Hypothalamus (tissue), 51 donors: ENCODE measurements at places on chromosomes 7 and 10.

DNA sequence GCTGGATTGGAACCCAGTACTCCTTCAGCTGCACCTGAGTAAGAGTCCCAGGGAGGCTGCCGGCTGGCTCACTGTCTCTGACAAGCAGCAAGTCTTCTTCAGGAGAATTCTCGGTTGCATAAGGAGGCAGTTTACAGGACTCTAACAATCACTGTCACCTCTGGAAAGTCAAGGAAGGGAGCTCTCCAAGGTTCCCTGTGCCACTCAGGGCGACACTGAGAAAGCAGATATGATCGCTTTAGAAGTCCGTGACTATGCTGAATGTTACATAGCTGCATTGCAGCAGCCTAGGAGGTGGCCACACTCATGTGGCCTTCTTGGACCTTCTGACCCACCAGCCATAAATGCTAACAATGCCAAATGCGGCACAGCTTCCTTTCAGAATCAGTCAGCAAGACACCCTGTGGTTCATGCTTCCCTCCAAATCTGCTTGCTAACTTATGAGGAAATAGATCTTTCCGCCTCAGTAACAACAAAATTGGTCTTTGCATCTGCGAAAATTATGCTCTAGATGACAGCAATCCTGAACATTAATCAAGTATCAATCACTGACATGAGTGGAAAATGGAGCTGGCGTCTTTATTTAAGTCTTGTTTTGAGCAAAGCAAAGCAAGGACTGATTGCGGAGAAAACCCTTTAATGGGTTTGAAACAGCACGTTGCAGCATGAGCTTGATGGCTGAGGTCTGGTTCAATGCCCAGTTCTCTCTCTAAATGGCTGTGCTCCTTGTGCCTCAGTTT lies 132.9 kb downstream of the ATXN7L1 start:
- DNase-seq, result no peak

DNA sequence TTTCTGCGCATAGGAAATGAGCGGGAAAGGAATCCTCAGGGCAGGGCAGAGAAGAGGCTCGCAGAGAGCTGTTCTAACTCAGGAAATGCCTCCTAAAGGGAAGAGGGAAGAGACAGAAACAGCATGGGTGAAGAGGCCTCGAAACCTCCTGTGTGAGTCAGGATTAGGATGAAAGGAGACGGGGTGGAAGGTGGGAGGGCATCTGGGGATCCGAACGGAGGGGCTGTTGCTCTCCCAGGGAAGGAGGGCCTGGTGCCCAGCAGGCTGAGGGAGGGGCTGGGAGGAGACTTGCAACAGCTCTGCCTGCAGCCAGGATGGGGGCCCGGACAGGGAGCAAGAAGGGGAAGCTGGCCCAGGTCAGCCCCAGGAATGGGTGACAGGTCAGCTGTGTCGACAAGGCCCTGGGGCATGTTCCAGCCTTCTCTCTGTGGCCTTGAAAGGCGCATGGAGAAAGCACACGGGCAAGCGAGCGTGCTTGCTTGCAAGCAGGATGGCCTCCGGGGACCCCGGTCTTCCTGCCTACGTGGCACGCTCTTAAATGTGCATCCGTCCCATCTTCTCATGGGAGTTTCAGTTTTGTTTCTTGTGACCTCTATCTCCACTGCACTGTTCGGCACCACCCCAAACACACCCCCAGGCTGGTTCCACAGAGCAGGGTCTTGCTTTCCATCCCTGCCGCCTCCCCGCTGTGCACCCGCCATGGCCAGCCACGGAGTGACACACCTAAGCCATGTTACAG lies 63.5 kb downstream of the HIPK2 start:
- DNase-seq, result no peak

GRCh38 chr7:150398108-150398964 lies 19.2 kb downstream of the ZNF775 start:
- DNase-seq, result no peak

DNA sequence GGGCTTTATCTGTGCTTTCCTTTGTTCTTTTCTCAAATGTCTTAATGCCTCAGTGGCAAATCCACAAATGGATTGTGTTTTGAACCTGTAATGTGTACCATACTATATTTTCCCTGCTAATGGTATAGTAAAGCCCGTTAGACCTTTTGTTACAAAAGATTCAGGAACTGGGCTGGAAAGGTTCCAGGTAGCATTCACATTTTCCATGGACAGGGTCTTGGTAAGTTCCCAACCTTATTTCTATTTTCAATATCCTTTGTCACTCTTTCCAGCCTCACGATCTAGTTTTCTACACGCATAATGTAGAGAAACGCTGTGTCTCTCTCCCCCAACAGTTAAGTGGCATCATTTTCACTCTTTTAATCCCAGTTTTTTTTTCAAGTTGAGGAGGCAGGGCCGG lies 153.0 kb downstream of the PLCE1 start:
- no peak for DNase-seq

DNA sequence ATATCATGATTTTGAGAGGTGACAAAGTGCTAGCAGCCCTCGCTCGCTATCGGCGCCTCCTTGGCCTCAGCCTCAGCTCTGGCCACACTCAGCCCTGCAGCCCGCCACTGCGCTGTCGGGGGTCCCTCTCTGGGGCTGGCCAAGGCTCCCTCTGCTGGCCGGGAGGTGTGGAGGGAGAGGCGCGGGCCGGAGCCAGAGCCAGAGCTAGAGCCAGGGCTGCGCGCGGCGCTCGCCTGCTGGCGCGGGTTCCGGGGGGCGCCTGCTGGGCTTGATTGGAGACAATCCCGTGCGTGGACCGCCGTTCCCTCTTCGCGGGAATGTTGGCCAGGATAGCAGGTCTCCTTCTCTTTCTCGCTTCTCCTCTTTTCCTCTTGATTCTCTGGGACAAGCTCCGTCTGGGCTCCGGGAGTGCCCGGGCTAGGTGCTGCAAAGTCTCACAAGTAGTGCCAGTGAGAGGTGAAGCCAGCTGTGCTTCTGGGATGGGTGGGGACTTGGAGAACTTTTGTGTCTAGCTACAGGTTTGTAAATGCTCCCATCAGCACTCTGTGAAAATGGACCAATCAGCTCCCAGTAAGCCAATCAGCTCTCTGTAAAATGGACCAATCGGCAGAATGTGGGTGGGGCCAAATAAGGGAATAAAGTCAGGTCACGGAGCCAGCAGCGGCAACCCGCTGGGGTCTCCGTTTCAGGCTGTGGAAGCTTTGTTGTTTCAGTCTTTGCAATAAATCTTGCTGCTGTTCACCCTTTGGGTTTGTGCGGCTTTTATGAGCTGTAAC lies 43.4 kb upstream of the ELMO1 start:
- DNase-seq, result no peak

DNA sequence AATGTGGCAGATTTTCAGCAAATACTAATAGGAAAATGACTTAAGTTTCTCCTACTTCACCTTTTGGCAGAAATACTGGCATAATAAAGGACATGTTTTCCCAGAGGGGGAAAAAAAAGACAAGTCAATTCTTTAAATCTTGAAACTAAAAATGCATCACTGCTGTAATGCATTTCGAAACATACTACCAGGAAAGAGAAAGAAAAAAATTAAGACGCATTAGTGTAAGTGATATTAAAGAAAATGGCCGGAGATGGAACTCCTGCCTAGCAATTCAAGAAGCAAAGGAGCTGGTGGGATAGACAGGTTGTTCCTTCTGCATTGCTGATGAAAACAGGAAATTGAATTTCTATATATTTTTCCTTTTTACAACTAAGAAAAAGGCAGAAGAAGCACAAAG lies 3.2 kb downstream of the ACTR1A start:
- DNase-seq, result no peak

DNA sequence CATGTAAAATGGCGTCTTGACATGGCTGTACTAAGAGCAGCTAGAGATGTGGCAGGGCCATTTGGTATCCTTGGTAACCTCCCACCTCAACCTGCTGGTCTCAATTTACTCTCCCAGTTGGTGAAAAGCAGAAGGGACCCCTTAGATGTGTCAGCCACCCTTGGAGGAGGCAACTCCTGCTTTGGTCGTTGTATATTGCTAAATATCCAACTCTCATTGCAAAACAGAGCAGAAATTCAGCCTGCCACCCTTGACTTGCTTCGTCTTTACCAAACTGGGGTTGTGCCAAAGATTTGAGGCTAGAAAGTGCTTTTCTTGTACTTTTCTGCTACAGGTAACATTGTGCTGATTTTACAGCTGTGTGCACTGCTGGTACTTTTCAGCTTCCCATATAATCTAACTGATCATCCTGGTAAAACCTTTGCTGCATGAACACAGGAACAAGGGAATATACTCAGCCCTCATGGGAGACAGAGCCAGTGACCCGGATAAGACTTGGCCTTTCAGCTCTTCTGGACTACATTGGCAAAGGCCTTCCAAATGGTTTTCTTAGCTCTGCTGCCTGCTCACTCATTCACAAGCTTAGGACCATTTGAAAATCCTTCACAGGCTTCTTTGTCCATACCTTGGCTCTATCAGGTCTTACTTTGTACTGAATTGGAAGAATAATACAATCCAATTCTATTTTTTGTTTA lies 2.2 kb upstream of the VSTM4 start:
- DNase-seq, result no peak

GRCh38 chr10:13812804-13813203 lies 226.0 kb downstream of the PRPF18 start:
- DNase-seq, result no peak

DNA sequence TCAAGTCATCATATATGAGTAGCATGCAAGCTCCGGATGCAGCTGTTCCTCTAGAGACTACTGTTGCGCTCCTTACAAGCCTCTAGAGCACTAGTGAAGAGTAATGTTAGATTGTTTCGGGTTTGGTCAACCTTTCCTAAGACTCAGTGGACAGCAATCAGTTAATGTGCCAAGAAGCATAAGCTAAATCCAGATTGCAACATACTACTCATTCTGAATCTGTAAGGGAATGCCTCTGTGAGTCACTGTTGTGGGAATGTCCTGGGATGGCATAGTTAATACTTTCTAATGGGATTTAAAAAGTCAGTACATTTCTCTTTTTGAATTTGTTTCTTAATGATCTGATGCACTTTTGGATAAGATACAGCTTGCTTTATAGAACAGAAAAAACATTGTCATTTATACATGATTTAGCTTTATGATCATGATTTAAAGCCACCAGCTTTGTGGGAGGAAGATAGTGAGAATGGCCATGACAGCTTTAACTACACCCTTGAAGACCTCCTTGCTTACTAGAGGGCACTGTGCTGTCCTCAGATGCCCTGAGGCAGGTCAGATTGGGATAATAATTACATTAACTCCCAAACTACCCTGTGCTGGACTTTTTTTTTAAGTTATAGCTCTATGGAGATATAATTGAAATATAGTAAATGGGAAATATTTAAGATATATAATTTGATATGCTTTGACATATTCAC lies 138.4 kb downstream of the SDK1 start:
- DNase-seq, result no peak

- no peak for DNase-seq
Observed at GRCh38 chr10:62726142-62726541, 78.4 kb upstream of the ADO start.

DNA sequence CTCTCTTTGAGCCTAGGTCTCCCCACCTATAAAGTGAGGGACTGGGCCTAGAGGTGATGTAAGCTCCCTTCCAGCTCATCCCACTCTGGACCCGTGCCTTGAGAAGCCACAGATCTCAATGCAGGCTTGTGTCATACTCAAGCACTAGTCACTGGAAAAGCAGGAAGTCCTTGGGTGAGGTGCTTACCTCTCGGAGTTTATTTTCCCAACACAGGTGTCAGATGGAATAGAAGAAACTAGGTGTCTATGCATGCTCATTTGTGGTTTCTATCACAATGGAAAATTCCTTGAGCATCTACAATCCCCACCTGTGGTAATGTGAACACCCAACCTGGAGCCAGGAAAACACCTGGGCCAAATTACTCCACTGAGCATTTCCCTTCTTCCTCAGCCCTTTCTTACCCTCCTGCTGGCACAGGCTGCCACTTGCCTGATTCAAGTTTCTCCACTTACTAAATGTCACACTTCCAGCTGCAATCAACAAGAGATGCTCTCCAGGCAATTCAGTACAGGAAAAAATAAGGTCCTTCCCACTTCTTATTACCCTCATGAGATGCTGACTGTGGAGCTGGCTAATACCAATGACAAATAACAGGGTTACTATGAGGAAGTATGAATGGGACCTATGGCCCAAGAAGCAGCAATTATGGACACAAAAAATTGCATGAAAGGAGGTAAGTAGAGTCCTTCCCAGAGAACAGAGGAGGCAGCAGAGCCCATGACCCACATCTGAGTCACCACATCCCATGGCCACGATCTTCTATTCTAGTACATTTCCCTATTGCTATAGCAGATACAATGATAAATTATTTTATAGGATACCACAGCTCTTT lies 13.1 kb downstream of the LSM5 start:
- no peak for DNase-seq

- no peak for DNase-seq
Observed at GRCh38 chr10:46267132-46267985, 19.4 kb upstream of the ANTXRL start.

DNA sequence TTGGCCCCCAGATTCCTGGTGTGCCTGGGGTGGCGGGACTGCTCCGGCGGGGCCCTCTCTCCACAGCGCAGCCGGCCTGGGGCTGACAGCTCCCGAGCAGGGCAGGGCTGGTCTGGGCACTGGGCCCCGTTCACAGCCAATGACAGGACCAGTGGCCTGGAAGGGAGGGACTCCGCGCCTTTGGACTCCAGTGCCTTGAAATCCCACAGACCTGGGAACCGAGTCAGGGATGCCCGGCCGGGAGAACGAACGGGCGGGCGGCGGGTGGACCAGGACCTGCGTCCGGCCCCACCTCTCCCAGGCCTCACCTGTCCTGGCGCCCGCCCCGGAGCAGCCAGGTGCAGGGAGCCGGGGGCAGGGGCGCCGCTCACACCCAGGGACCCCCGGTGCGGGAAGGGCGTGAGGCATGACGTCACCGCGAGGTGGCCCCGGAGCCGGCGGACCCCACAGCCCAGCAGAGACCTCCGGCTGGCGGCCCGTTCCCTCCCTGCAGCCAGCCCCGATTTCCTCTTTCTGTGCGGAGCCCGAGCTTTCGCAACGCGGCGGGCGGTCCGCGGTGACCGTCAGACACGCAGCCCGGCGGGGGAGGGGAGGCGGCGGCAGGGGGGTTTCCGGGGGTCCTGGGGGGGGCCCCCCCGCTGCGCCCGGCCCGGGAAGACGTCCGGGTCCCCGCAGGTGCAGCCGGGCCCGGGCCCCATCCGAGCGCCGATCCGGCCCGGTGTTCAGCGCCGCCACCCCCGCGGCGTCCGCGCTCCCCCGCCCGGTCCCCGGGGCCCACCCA lies 743 bp downstream of the ADAP1 start:
- DNase-seq, result peak; percentile 44

GRCh38 chr7:155426543-155427410 lies 31.2 kb upstream of the EN2 start:
- no peak for DNase-seq

GRCh38 chr10:97752956-97753355 lies 16.0 kb downstream of the ZFYVE27 start:
- DNase-seq, result no peak
